Stimulated activated CD8-positive, alpha-beta memory T cell treated with anti-CD3 and anti-CD28 coated beads, Interleukin-4, amount 100 ng/mL, for 48 hours (primary cell): ENCODE measurements at places on chromosomes 1 and 21.

- DNase-seq = no peak
Measured at GRCh38 chr1:85465099-85465785, at the start of gene DDAH1. DDAH1 (minus strand) TSS chr1:85465159; CDS start chr1:85465045, 114 bp downstream.

DNA sequence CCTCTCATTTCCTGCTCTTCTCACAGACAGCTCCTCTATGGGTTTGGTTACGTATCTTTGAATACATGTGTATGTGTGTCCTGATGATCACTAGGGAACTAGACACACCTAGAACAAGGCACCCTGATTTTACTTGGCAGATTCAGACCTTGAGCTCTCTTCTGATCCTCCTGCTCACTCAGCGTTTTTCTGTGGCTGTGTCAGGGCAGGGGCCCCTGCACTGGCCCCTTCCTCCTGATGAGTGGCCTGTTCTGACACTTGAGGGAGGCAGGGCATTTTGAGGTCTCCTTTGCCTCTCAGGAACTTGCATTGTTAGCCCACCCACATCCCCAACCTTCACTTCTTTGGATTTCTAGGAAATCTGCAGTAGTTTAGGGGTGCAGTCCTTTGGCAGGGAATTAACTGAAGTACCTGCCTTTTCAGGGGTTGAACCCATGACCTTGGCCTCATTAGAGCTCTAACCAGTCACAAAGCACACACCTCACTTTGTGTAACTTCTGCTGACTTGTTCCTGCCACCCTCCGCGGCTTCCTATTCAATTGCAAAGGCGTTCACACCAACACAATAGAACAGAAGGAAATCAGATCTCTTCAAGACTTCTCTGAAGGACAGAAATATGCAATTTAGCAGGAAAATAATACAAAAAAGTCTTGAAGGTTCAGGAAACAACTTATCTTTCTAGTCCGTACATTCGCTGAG lies 8.8 kb downstream of the SMYD2 start:
- DNase-seq = no peak

- DNase-seq = peak; percentile 95
Measured at GRCh38 chr1:26169669-26170471, at the start of gene ZNF593. ZNF593 (plus strand) TSS chr1:26169908; CDS start chr1:26169984, 76 bp downstream.

- no peak for DNase-seq
Measured at GRCh38 chr1:212401042-212401441, 13.6 kb downstream of the PACC1 start.

- DNase-seq = no peak
Measured at GRCh38 chr1:168842916-168843315, 113.9 kb upstream of the DPT start.

- DNase-seq = no peak
Measured at GRCh38 chr1:101219924-101220870, 16.6 kb upstream of the S1PR1 start.

DNA sequence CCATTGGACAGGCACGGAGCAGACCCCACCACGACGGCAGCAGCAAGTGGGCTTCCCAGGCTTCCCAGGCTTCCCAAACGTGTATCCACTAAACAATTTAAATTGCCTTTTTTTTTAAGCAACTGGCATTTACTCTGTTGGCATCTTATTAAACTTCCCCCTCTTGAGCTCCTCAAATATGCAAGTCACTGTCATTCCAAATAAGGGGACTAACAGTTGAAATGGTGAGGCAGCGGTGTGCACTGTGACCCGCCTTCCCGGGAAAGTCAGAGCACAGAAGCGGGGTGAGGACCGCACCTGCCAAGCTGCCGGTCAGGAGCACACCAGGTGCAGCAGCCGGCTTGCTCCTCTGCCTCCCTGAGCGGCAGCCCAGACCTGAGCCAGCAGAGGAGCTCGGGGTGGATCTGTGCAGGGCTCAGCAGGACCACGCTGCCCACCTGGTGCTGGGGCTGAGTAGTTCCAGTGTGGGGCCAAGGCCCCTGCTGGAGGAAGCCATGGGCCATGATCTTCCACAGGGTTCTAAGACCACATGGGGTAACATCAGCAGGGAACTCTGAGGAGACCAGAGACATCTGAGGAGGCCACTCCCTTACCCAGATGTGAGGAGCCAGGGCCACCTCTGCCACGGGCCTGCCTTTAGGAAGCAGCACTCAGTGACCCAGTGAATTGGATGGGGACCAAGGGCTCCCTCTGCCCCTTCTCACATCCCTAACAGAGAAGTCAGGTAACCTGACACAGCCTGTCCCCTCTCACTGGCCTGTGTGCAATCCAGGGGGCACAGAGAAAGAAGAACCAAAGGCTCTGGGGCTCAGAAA lies 245.4 kb downstream of the NPHP4 start:
- DNase-seq = no peak

- no peak for DNase-seq
Measured at GRCh38 chr1:225111000-225111399, 181.5 kb downstream of the DNAH14 start.

DNA sequence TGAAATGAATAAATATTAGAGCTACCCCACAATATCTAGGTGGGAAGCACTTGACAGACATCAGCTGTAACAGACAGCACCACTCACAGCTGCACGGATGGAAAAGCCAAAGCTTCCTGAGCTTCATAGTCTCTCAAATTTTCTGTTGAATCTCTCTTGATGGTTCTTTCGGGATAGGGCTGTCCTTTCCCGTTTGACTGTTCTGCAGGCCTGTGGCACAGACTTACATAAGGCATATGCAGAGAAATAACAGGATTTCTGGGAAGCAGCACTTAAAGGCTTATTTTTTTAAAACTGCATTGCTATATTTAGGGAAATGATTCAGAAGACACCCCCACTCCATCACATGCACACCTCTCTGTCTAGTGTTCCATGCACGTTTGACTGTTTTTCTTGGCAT lies 77.5 kb downstream of the ZNF648 start:
- no peak for DNase-seq

DNA sequence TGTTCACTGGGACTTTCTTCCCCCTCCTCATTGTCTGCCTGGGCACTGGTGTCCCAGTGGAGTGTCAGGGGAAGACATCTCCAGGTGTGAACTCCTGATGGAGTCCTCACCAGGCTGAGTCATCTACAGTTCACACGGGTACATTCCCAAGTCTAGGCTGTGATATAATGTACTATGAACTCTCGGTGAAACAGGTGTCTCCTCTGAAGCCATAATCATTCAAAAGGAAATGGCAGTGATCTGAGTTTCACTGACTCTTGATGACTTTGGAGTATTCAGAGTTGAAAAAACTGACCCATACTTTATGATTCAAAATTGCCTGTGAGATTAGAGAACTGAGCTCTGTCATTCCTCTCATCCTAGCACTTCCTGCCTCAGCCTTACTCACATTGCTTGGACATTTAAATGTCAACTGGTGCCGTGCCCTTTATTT lies 9.1 kb downstream of the LAMC2 start:
- no peak for DNase-seq

- no peak for DNase-seq
Measured at GRCh38 chr1:204318324-204318723, 41.4 kb downstream of the PLEKHA6 start.

GRCh38 chr21:15986277-15986676 lies 256.5 kb downstream of the USP25 start:
- no peak for DNase-seq

DNA sequence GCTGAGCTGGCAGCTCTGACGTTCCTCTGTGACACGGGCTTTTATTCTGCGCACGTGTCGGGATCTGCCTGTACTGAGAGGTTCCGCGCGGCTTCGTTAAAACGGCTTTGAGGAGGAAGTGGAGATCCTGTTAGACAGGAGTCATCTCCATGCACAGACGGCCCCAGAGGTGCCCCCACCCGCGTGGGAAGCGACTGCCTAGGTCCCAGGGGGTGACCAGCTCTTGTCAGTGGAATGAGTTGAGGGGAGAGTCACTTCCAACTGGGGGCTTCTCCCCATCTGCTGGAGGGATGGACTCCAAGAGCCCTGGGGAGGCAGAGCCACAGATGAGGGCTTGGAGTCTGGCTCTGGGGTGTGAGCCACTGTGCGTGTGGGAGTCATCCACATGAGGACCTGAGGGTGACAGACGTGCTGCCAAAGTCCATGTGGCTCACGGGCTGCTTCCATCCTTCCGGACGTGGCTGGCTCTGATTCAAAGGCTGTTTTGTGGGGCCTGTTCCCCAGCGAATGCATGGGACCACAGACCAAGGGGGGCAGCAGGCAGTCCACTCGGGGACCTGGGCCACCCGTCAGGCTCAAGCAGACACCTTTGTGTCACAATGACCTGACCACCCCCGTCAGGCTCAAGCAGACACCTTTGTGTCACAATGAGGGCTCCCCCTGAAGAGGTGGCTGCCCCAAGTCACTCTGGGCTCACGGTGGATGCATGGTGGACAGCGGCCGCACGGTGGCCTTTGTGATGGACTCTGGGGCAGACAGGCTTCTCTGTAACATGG lies 26.8 kb downstream of the PTTG1IP start:
- peak; percentile 59 for DNase-seq

DNA sequence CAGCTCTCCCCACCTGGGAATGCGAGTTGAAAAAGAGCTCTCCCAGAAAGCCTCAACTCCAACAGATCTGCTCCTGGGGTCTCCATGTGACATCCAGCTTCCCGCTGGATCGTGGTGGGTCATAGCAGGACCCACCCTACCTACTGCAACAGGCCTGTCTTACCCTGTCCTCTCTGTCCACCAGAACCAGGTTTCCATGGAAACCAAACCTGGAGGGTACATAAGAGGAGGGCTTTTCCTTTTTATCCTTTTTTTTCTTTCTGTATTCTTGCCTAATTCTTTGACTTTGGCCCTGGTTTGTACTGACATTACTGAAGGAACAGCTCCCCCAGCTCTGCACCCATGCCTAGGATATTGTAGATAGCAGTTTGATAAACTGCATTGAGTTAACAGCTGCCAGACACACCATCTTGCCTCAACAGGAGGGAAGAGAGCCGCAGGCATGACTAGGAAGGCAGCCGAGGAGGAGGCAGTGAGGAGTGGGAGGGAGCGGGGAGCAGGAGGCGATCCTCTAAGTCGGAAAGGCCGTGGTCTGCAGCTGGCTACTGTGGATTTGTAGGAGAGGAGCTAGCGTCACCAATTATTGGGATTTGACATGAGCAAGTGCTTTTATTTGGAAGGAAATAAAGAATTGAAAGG lies 9.7 kb upstream of the FMOD start:
- DNase-seq = no peak

- DNase-seq = no peak
Measured at GRCh38 chr1:160682983-160683865, 28.4 kb downstream of the CD48 start.

DNA sequence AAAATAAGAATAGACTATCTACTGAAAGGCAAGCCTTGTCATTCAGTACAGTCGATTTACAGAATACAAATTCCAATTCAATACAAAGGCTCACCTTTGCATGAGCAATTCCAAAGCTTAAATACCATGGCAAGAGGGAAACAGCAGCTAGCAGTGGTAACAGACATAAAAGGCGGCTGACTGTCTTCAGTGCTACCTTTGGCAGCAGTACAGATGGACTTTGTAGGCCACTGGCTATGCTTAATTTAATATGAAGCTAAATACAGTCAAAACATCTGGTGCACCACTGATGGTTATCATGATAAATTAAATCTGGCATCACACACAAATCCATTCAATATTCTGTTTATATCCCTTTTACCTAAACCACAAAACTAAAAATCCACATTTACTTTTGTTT lies 62.4 kb downstream of the RERE start:
- DNase-seq = no peak

- DNase-seq = no peak
Measured at GRCh38 chr1:109388884-109389637, 8.7 kb downstream of the SORT1 start.

GRCh38 chr1:162710780-162711465 lies 78.7 kb downstream of the DDR2 start:
- DNase-seq = no peak

DNA sequence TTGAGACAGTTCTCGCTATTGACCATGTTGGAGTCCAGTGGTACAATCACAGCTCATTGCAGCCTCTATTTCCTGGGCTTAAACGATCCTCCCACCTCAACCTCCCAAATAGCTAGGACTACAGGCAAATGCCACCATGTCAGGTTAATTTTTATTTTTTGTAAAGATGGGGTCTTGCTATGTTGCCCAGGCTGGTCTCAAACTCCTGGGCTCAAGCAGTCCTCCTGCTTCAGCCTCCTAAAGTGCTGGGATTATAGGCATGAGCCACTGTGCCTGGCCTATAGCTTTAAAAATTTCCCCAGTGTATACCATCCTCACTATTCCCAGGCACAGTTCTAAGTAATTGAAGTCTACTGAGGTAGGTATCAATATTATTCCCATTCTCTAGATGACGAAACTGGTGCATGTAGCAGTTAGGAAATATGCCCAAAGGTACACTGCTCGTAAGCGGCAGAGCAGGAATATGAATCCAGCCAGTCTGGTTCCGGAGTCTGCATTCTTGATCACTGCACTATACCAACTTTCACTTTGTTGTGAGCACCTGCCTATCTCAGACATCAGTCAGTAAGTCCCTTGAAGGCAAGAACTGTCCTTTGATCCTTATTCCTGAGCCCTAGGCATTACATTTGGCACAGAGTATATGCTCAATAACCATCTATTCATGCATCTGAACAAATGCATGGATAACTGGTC lies 11.5 kb upstream of the SRP9 start:
- DNase-seq = no peak

DNA sequence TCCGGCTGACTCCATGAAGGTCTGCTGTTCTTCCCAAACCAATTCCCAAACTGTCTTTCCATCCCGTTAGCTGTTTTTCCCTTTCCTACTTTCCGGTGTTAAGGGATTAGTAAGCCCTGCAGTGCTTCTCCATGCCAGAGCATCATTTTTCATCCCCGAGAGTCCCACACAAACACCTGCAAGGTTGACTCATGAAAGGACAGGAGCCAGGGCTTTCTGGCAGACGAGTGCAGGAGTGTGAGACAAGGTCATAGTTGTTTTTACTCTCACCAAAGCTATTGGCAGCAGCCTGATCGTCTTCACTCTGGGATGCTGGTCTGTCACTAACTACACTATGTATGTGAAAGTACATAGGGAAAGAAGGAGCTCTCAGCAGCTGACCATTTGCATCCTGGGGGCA lies 10.2 kb upstream of the BECN2 start:
- DNase-seq = no peak

GRCh38 chr1:150720703-150721102 lies at the start of gene HORMAD1:
HORMAD1 (minus strand) TSS chr1:150720895; CDS start chr1:150719505, 1,390 bp downstream.
- DNase-seq = no peak

DNA sequence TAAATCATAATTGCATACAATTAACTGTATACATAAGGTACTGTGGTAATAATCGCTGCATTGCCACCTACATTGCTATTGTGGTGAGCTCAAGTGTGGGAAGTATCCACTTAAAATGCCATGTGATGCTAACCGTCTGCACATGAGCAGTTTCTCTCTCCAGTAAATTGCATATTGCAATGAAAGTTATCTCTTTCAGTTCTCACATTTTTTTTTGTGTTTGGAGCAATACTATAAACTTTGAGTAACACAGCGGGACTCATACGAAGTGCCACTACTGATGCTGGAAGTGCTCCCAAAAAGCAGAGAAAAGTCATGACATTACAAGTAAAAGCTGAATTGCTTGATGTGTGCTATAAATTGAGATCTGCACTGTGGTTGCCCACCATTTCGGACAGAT lies 38.5 kb downstream of the DISC1 start:
- no peak for DNase-seq

GRCh38 chr1:217687511-217687910 lies 56.4 kb downstream of the SPATA17 start:
- DNase-seq = no peak

GRCh38 chr21:15243406-15243805 lies 178.6 kb upstream of the NRIP1 start:
- DNase-seq = no peak

- DNase-seq = no peak
Measured at GRCh38 chr1:200861937-200862647, 10.7 kb upstream of the GPR25 start.

- no peak for DNase-seq
Measured at GRCh38 chr1:75519651-75520427, 91.1 kb downstream of the SLC44A5 start.

GRCh38 chr1:241834733-241835377 lies 13.1 kb upstream of the EXO1 start:
- no peak for DNase-seq
